ENCODE measurements at places on chromosomes 3 and 15.

DNA sequence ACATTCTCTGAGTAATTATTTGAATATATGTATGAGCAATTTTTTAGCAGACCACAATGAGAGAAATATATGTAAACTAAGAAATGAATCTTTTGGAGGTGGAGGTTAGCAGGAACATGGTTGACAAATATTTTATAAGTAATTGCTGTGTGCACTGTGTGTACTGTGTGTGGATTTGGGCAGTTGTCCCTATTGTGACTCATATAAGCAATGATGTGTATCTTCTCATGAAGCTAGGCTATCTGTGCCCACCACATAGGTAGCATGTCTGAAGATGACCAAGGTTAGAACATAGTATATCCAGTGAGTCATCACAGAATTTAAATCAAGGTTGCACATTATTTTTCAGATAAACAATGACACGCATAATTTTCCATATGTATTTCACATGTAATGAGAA lies 713.9 kb upstream of the GBE1 start:
- DNase-seq, result no peak

GRCh38 chr15:74709011-74709410 lies 13.2 kb upstream of the EDC3 start:
- no peak for DNase-seq

DNA sequence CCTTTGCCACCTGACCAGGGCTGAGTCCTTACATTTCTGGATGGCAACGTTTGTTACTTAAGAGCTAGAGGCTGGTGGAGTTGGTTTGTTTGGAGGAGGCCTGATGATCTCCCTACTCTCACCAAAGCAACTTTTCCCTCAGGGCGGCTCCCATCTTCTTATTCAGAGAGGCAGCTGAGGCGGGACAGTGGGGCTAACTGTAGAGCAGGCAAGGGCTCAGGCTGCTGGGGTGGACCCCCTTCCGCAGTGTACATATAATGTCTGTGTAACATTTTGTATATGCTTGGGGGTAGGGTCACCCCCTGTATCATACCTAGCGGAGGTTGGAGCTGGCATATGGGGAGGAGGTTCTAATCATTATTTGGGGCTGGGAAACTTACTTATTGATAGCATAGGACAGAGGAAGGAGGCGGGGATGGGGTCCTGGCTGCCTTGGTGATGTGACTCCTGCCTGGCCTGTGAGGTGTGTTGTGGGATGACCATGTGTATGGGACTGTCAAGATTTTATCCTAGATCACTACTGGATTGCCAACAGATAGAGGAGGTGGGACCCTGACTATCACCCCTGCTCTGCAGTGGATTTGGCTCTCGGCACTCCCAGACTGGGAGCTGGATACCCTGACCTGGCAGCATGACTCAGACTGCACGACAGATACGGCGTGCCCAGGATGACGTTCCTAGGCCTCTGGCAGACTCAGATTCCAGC lies 52.5 kb upstream of the UBE2Q2 start:
- no peak for DNase-seq

- DNase-seq, result no peak
Measured at GRCh38 chr3:196514913-196515621, at the start of gene SMCO1. SMCO1 (minus strand) TSS chr3:196515346; CDS start chr3:196515209, 137 bp downstream.

DNA sequence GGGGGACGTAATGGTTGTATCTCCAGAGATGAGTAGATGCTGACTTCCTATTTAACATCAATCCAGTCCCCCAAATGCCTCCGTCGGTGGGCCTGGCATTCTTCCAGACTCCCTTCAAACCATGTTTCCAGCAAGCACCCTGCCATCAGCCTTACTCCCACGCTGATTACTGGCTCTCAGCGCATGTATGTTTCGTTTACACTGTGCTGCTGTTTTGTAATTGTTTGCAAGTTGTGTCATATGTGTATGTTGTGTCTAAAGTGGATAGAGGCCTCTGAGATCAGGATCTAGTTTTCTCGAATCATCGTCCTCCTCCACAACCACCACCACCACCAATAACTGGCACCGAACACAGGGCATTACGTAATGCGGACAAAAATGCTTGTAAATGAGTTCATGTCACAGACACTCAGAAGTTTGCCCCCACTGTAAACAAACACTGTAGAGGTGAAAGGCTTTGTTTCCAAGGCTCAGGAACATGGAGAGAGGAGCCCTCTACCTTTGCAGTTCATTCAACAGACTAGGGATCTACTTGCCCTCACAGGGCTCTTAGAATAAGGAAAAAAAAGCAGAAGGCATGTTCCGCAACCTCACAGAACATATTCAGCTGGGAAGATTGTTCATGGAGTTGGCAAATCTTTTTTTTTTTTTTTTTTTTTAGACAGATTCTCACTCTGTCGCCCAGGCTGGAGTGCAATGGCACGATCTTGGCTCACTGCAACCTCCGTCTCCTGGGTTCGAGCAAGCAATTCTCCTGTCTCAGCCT lies 46.1 kb upstream of the SEMA4B start:
- no peak for DNase-seq

DNA sequence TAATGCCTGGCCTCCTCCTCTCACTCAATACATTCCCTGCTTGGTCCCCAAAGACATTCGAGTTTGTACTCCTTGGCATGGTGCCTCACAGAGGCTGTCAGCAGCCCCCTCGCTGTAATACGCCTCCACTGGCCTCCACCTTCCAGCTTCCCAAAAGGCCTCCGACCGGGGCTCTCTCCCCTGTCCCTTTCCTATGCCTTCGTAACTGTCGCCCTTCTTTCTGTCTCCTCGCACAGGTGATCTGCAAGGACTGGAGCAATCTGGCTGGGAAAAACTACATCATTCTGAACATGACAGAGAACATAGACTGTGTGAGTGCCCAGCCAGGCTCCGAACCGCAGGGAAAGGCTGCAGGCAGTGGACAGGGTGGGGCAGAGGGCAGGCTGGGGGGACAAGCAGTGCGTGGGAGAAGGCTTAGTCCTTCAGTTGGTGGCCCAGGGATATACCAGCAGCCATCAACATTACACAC lies 10.7 kb upstream of the ABTB1 start:
- DNase-seq, result no peak

DNA sequence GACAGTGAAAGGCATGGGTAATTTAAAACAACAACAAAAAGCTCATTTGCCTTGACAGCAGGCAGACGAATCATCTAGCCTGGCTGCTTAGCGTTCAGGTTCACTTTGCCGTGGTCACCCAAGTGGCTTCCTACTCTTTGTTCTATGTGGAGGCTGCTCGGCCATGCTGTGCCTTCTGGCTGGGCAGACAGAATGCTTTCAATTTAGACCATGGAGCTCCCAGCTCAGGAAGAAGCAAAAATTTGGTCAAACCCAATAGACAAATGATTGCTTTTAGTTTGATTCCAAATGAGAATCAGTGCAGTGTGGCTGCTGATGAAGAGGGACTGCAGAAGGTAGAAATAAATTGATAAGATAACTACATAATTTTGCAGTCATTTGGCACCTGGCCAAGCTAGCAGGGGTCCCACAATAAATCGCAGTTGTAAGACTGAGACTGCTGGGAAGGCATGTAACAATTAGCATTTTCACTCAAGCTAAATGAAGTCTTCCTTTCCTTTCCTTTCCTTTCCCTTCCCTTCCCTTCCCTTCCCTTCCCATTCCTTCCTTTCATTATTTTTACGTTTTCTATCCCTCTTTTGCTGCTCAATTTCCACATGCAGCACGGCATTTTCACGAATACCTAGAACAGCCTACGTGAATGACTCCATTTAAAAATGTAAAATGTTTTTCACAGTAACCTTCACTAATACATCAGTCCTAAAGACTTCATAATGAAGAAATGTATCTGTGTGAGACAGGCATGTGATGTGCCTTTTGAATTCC lies 360.4 kb upstream of the TGFBR2 start:
- DNase-seq, result no peak

DNA sequence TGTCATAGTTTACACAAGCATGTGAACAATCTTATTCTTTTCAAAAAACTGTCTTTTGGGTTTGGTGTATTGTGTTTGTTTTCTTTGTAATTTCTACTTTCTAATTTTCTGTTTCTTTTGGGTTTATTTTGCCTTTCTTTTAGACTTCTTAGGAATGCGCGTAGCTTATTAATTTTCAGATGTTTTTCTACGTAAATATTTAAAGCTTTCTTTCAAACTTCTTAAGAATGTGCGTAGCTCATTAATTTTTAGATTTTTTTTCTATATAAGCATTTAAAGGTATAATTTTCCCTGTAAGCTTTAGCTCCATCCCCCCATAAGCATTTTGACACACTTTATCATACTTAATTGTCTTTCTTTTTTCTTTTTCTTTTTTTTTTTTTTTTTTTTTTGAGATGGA lies 55.2 kb downstream of the RAD54L2 start:
- DNase-seq, result no peak

DNA sequence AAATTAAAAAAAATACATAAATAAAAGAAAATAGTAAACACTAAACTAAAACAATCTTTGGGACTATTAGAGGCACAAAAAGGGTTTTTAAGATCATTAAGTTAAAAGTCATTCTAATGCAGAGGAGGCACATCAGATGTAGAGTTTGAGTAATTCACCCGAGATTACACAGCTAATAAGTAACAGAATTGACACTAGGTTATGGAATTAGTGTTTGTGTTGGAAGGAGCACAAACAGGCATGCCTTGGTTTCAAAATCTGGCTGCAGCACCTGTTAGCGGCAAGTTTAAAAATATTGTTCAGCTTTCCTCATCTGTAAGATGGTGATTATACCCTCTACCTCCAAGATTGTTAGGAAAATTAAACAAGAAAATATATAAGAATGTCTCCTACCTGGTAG lies 39.0 kb downstream of the RASA2 start:
- DNase-seq, result no peak

DNA sequence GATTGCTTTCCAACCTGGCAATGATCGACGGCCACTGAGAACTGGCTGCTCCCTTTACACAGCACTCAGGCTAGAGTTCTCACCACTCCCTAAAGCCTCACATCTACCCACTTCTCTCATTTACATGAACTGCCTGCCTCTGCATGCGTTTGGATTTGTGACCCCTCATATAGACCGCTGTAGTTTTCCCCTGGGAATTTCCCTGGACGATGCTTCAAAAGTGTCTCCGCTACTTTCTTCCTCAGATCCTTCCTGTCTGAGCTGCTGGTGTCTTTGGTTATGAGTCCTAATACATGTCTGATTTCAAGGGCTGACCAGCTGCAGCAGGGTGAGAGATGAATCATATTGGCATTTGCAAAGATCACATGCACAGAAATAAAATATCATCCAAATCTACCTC lies 116.7 kb upstream of the ETV5 start:
- DNase-seq, result no peak

- DNase-seq, result no peak
Measured at GRCh38 chr3:56131974-56132590, 336.2 kb downstream of the ERC2 start.

GRCh38 chr3:76699846-76700245 lies 340.1 kb upstream of the ROBO2 start:
- DNase-seq, result no peak

- no peak for DNase-seq
Measured at GRCh38 chr15:56817321-56818080, 84.2 kb upstream of the ZNF280D start.

- no peak for DNase-seq
Measured at GRCh38 chr3:139388821-139389551, 461 bp downstream of the COPB2 start.

- DNase-seq, result no peak
Measured at GRCh38 chr15:68463996-68464395, 32.0 kb upstream of the ITGA11 start.

DNA sequence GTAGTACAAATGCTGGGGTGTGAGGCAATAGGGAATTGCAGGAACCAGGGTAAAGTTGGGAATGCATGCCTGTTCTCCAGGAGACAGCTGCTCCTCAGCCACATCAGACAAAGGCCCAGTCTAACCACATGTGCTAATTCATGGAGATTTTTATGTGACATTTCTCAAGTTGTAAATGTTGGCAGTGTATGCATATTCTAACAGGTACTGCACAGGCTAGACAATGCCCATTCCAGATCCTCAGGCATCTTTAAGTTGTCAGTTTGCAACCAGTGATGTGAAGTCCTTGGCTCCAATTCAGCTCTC lies 84.9 kb downstream of the EEFSEC start:
- DNase-seq, result no peak

- no peak for DNase-seq
Measured at GRCh38 chr15:39282663-39283208, 298.1 kb upstream of the THBS1 start.

- DNase-seq, result no peak
Measured at GRCh38 chr3:42441791-42442190, 31.4 kb upstream of the LYZL4 start.

- no peak for DNase-seq
Measured at GRCh38 chr15:56349554-56349953, 15.7 kb upstream of the TEX9 start.

DNA sequence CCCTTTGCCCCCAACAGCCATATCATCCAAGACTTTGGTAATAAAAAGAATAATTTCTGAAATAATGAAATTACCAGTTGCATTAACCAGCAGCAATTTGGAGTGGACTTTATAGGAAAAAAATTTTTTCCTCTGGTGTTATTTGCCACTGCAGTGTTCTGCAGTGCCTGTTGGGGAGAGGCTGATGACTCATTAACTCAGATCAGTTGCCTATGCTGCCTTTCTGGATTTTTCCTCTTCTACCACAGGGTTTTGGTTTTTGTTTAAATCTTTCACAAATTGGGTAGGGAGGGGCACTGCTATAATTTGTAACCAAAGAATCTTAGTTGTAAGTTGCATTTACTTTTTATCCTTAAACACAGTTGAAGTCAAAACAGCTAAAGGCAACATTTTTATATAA lies 22.7 kb downstream of the ATP6V1A start:
- DNase-seq, result no peak

DNA sequence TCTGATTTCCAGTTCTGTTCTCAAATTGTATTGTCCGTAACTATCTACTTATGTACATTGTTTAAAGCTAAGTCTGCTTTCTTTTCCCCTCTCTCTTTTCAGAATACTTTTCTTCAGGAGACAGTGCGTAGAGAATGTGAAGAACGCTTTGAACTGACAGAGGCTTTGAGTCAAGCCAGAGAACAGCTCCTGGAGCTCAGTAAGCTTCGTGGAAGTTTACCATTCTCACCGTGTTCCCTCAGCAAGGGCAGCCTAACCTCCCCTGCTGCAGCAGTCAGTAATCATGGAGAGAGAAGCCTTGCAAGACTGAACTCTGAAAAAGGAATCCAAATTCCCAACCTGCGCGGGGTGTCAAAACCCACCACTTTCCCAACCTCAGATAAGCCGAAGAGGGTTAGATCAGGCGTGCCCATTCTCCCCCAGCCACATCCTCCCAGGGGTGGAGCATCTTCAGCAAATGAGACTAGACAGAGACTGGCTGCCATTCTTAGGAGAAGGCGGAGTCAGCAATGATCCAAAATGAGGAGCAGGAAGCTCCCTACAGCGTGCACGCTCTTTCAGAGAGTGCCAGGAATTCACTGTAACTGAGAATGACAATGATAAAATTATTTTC lies 114.6 kb downstream of the CCNL1 start:
- DNase-seq, result no peak

DNA sequence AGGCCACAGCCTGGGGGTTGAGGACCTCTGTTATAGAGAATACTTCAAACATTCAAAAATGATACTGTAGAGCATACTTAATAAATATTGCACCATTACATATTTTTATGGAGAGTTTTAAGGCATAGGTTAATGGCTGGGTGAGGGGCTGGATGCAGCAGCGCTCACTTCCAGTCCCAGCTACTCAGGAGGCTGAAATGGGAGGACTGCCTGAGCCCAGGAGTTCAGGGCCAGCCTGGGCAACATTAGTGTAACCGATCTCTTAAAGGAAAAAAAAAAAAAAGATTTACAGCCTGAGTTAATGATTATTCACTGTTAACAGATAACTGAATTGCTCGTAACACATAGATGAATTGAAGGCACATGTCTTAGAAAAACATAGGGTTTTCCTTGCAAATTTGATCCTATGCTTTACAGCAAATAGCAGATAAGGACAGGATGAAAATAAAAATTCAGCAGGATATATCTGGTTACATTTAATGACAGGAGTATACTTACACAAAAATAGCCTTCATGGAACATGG lies 282.9 kb downstream of the TBC1D5 start:
- no peak for DNase-seq
